SJSA1 (cell line): ENCODE measurements at places on chromosomes 5 and 9. TPM values are rescaled to one million over a fixed set of nuclear protein-coding genes. Genes with fewer than 3 reads are reported as not detected.

DNA sequence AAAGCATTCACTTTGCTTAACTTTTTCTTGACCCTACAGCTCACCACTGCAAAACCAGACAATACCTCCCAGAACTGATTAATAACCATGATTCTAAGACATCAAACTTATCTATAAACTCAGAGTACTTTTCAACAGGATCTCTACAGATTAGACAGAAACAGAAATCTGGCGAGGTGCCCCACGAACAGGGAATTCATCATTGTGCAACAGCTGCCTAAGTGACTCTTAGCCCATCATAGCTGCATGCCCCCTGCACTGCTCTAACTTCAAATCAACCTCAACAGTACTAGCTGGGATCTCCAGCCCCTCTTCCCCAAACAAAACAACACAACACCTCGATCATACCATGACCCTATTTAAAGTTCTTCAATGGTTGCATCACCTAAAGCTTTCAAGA lies 16.1 kb upstream of the COL23A1 start:
- no peak overlapping the region for H3K27ac ChIP-seq
- no peak for DNase-seq
- no peaks in the 10 kb centered on the region; the same call in 1 of the 2 replicates for H3K4me1 ChIP-seq
- no peaks in the 10 kb centered on the region for H3K27me3 ChIP-seq
- no peak overlapping the region for H3K4me3 ChIP-seq
- peaks cover 94% of the 10 kb centered on the region for H3K36me3 ChIP-seq

DNA sequence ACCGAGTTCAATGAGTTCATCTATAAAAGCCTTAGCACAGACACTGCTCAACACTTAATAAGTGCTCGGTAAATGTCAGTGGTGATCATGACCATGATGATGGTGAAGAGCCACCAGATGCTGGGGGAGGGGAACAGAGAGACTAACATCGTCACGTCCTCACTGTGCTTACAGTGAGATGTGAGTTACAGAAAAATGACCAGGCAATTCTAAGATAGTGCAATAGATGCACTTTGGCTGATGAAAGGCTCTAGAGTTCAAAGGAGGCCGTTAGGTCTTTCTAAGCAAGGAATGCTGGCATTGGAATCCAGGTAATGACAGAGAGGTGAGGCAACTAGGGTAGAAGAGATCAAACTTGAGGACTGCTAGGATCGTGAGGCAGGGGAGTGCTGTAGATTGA lies 36.7 kb downstream of the ARL15 start:
- no peaks in the 10 kb centered on the region for H3K36me3 ChIP-seq
- H3K4me3 ChIP-seq: no peak overlapping the region
- DNase-seq: no peak
- no peaks in the 10 kb centered on the region for H3K27me3 ChIP-seq
- H3K27ac ChIP-seq: no peak overlapping the region

- H3K27ac ChIP-seq: no peak overlapping the region
- H3K36me3 ChIP-seq: no peaks in the 10 kb centered on the region; the same call in 1 of the 2 replicates
- H3K4me1 ChIP-seq: no peaks in the 10 kb centered on the region
- peaks cover 6% of the 10 kb centered on the region; the same call in 1 of the 2 replicates for H3K27me3 ChIP-seq
- no peak for DNase-seq
These were observed 15.7 kb downstream of the NUDT12 start for GRCh38 chr5:103546858-103547257.

Gene CAAP1
- 13.5 and 16.5 TPM in 2 replicates for total RNA-seq

Gene GCNT4
- 5.1 and 7.8 TPM in 2 replicates for total RNA-seq

- no peaks in the 10 kb centered on the region for H3K4me1 ChIP-seq
- no peak overlapping the region for H3K4me3 ChIP-seq
These were observed 37.1 kb upstream of the FAT2 start for GRCh38 chr5:151628112-151628823.

GRCh38 chr5:68528821-68529273 lies 313.3 kb downstream of the PIK3R1 start:
- H3K27me3 ChIP-seq: no peaks in the 10 kb centered on the region
- no peak overlapping the region for H3K27ac ChIP-seq
- H3K4me3 ChIP-seq: no peak overlapping the region
- H3K36me3 ChIP-seq: no peaks in the 10 kb centered on the region
- H3K4me1 ChIP-seq: no peaks in the 10 kb centered on the region
- DNase-seq: no peak

- H3K27ac ChIP-seq: no peak overlapping the region
- no peak overlapping the region for H3K4me3 ChIP-seq
- DNase-seq: no peak
- 0 out of 2 replicates have a peak, but pooled peaks cover 3% of the 10 kb centered on the region for H3K27me3 ChIP-seq
- no peaks in the 10 kb centered on the region for H3K36me3 ChIP-seq
- no peaks in the 10 kb centered on the region for H3K4me1 ChIP-seq
These were observed 302.4 kb upstream of the FAM174A start for GRCh38 chr5:100232736-100233135.
